GM04504 (cell line): ENCODE measurements at places on chromosomes 3 and 15.

GRCh38 chr3:107367353-107367752 lies 9.9 kb upstream of the CCDC54 start:
- DNase-seq = peak; percentile 30

DNA sequence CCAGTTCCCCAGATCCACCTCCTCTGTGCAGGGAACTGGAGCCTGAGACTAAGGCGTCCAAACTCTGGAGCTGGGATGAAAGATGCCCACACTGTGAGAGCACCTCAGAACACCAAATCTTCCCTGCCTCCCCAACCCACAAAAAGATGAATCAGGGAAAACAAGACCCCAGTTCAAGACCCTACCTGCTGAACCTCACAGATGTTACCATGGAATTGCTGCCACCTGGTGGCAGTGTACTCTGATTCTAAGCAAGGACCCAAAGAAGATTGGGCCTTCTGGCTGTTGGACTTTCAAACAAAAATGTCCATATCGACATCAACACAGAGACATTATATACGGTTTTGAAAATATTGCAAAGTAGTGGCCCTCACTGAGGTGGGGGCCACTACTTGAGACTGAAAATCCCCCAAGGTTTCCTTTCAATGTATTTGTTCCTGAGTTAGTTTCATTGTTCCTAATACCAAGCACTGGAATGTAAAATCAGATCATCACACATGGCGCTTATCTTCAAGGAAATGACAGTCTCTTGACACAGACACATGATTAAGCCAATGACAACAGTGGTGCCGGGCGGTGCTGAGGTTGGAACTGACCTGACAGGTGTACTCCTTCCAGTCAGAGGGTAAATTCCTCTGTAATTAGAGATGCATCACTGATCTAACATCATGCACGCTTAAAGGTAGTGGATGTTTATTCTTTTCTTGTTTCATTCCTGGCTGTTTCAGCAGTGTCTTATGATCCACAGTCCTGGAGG lies 67.6 kb downstream of the SLC6A11 start:
- no peak for DNase-seq

- DNase-seq = no peak
These were observed 436.2 kb upstream of the MDFIC2 start for GRCh38 chr3:70748593-70748992.

DNA sequence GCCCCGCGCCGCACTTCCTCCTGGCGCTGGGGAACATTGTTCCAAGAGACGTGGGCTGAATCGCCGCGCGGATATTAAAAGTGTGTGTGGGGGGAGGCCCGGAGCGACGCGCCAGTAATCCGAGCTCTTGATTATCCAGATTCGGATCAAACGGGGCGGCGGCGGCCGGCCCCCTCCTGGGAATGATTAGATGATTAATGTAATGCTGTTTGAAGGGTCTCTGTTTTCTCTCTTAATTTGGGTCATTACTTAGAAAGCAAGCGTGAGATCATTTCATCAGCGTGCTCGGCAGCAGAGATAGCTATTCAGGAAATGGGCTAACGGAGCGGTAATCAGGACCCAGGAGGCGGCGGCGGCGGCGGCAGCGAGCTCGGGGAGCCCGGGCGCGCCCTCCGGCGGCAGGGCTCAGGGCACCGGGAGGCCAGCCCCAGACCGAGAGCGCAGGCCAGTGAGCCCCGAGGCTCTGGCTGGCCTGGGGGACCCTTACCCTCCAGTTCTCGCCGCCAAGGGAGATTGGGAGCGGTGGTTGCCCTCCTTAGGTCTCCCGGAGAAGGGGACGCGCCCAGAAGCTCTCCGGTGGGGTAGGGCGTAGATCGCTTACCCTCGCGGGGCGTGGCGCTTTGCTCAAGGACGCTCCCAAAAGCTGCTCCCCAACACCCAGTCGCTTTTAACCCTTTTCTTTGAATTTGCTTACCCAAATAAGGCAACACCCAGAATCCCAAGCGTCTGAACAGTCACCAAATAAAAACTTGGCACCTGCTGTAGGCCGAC lies 4.5 kb downstream of the FEZF2 start:
- DNase-seq = no peak

- no peak for DNase-seq
These were observed 412.5 kb downstream of the TBC1D5 start for GRCh38 chr3:17329927-17330326.

DNA sequence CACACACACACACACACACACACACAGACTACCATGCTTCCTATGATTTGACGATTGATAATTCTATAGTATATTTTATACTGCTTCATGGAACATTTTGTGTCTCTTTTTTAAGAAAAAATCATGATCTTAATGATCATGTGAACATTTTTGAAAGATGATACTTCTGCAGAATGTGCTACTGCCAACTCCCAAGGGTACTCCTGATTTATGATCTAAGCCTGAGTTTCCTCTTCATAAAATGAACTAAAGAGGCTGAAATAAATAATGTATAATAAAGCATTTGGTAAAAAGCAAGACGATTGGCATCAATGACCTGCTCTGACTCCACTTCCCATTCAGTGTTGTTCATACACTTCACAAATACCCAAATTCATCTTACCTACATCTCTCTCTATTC lies 333.8 kb upstream of the RBMS3 start:
- DNase-seq = no peak

GRCh38 chr3:53080612-53081205 lies 34.8 kb upstream of the SFMBT1 start:
- DNase-seq = no peak

DNA sequence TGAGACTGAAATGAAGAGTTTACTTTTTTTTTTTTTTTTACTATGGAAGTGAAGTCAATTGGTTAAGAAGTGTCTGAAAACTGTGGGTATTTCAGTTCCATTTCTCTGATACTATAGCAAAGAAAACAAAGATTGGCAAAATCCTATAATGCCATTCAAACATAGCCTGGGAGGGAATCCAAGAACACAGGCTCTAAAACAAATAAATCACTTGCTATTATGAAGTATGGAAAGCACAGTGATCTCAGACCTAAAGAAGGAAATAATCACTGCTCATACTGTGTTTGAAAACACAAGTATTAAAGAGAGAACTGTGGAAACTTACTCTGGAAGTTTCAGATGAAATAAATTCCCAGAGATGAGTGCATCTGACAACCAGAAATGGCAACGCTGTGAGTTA lies 12.0 kb downstream of the SAMMSON start:
- DNase-seq = no peak

DNA sequence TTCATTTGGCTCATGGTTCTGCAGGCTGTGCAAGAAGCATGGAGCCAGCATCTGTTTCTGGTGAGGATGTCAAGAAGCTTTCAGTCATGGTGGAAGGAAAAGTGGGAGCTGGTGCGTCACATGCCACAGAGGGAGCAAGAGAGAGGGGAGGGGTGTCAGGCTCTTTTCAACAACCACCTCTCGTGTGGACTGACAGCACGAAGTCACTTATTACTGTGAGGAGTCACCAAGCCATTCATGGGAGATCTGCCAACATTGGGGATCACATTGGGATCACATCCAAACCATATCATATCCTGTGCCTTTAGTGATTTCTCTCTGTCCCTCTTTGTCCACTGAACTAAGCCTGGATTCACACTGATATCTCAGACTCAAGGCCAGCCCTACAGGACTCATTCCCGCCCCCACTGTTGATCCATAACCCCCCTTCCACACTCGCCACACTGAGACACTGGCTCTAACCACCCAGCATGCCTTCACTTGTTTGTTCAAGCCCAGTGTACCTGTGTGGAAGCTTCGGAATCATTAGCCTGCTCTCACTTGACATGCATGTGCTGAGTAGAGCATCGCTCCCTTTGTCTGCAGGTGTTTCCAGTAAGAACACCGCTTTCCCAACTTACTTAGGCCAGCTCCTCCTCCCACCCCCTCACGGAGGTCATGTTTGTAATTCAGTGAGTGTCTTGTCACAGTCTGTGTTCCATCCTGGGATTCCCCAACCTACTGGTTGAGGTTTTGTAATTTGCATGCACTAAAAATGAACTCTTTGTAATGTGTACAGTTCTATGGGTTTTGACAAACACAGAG lies 132.2 kb downstream of the KLF13 start:
- DNase-seq = no peak

DNA sequence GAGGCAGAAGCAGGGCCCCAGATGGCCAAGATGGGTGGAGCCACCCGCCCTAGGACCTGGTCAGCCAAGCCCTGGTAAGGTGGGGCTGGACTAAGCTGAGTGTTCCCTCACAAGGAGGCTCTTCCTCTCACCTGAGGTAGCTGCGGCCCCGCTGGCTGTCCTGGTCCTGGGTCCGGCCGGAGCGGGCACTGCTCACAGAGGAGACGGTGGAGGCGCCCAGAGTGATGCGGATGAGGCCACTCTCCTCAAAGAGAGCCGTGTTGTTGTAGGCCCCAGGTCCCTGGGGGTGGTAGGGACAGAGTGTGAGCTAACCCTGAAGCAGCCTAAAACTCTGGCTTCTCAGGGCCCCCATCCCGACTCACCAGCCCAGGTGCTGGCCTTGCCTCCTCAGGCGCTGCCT lies 7.3 kb upstream of the SLC26A6 start:
- DNase-seq = no peak

DNA sequence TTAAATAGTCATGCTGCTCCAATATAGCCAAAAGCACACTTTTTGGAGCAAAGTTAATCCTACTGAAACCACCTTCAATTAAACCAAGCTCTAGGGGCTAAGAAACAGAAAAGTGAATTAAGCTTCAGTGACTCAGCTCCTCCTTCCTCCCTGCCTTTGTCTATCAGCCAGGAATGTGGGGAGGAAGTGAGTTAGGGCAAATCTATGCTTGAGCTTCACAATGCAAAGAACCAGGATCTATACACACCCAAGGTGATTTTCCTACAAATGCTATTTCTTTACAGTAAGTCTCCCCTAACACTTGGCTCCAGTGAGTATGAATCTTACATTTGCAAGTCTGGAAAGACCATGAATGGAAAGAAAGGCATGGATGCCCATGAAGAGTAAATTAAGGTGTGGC lies 212.1 kb downstream of the P3H2 start:
- peak; percentile 20 for DNase-seq

- no peak for DNase-seq
These were observed 10.2 kb downstream of the ZIC4 start for GRCh38 chr3:147395899-147396711.

GRCh38 chr3:27614592-27614991 lies 107.5 kb downstream of the EOMES start:
- no peak for DNase-seq

GRCh38 chr3:147589016-147589415 lies 179.9 kb downstream of the ZIC1 start:
- DNase-seq = peak; percentile 39

- no peak for DNase-seq
These were observed 33.2 kb downstream of the PAK2 start for GRCh38 chr3:196772897-196773296.

DNA sequence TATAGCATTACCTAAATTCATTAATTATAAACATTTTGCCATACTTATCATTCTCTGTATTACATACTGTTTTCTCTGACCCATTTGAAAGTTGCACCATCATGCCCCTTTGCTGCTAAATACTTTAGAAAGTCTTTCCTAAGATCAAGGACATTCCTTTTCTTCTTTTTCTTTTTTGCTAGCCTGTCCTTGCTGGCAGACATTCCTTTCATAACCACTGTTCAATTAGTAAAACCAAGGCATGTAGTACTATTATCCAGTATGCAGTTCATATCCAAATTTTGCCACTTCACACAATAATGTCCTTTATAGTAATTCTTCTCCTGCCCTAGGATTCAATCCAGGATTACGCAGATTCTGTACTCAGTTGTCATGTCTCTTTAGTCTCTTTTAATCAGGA lies 321.0 kb upstream of the C2CD4B start:
- no peak for DNase-seq
